Foreskin melanocyte (primary cell): ENCODE measurements at places on chromosomes 4 and X.
A peak's percentile ranks its signal among the peaks of the same experiment; 100 is the strongest.

DNA sequence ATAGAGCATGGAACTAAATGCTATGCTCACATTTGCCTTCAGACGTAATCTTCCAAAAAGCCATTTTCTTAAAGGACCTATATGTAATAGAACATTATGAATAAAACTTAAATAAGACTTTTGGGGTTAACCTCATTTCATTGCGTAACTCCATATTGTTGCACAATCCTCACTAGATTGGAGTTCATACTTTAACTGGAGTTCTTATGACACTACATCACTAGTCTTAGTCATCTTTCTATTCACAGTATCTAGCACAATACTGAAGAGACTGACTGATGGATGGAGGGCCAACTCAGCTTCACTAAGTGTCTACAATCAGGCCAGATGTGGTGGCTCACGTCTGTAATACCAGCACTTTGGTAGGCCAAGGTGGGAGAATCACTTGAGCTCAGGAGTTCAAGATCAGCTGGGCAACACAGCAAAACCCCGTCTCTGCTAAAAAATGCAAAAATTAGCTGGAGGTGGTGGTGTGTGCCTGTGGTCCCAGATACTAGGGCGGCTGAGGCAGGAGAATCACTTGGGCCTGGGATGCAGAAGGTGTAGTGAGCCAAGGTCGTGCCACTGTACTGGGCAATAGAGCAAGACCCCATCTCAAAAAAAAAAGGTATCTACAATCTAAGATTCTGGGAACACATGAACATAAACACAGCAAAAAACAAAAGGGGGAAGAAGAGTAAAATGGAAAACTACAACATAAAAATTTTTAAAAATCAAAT is 80.8 kb upstream of the MAB21L2 start:
- DNase-seq = peak; percentile 64

DNA sequence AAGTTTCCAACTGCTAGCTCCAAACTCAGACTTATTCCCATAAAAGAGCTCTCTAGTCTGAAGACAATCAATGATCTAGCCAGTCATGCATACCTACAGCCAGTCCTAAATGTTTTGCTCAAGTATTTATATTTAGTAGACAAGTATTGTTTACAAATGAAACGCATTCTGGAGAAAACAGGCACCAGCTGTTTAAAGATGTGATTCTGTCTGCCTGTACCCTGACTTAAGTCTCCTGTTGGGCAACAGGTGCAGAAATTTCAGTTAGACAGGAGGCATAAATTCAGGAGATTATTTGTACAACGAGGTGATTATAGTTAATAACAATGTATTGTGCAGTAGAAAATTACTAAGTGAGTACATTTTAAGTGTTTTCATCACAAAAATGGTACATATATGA is 28.9 kb downstream of the LNX1 start:
- DNase-seq = no peak

DNA sequence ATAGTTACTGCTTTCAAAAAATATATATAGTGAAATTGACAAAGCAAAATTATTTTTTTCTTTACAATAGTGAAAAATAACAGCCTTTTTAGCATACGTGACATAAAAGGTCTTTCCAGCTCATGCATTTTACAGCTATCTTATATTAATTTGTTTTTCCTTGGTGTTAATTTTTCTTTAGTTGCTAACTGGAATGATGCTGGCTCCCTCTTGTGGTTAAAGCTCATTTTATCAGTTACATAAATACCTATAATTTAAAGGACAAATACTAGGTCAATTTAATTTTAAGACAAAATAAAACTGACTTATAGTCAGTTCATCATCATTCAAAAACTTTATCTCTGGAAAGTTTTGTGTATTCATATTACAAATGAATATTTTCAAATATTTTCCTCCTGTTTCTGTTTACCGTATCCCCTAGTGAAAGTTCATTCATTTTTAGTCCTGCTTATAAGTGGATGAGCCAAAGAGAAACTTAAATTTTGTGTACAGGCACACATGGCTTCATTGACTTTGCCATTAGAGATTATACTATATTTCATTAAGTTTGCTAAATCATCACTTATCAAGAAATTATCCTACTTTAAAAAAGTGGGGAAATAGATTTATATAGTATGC is 9.9 kb upstream of the ANAPC4 start:
- peak; percentile 27 for DNase-seq

- no peak for DNase-seq
These were observed 54.2 kb downstream of the EDNRA start for GRCh38 chr4:147535124-147535523.

DNA sequence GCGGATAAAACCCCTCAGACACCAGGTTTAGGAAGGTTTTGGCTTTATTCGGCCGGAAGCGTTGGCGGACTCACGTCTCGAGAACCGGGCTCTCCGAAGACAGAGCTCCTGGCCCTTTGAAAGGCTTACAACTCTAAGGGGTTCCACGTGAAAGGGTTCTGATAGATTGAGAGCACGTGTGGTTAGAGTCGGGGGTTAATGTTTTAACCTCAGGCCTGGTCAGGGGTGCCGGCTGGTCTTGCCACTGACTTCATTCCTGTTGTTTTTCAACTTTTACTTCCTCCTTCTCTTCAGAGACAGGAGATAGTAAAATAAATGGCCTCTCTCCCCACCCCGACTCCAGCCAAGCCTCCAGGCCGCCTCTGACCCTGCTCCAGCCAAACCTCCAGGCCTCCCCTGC is 4.7 kb upstream of the ASMT start:
- no peak for DNase-seq

- DNase-seq = no peak
These were observed 16.2 kb downstream of the AWAT2 start for GRCh38 chrX:70033348-70034051.

DNA sequence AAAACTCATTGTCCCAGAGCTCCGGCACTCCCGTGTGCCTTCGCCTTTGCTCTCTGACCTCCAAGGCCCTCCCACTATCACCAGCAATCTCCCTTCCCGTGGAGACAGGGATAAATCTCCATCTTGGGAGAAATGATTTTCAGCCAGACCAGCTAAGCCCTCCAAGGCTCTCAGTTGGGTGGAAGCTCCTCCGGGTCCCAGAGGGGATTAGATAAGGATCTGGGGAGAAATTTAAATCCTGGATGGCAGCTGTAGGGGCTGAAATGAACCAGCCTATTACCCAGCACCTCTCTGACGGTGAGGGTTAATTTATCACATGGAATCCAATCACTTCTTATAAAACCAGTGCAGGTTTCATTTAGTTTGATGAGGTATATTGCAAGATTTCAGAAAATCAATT is 366.2 kb downstream of the FBXW7 start:
- DNase-seq = no peak

GRCh38 chr4:164648849-164649212 is 105.1 kb upstream of the SMIM31 start:
- DNase-seq = no peak

- DNase-seq = no peak
These were observed 420.1 kb downstream of the ZNF674 start for GRCh38 chrX:46125111-46125510.

- peak; percentile 8 for DNase-seq
These were observed 606.2 kb downstream of the KLHL13 start for GRCh38 chrX:117510453-117510852.
